ENCODE measurements at places on chromosomes 12 and 14.

DNA sequence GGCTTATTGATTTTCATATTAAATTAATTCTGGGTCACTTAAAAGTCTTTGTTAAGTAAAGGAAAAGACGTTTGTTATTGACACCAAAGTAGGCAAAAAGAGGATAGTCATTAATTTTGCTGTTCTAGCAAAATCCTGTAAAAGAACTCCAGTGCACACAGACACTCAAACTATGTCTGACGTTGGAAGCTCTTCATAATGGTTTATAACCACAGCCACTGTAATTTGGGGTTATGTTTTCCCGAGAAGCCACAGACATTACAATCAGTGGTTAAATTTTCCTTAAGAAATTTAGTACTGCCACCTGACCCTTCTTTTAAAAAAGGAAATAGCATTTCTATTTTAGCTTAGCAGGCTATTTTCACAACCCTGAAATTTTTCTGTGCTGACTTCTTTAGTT lies 267.5 kb downstream of the CCDC91 start:
- DNase-seq: no peak

GRCh38 chr12:112168561-112168971 lies 43.2 kb downstream of the TRAFD1 start:
- DNase-seq: no peak

GRCh38 chr12:42660968-42661937 lies 71.7 kb upstream of the PRICKLE1 start:
- no peak for DNase-seq

- DNase-seq: no peak
Measured at GRCh38 chr14:80055226-80055625, 156.1 kb downstream of the DIO2 start.

GRCh38 chr12:113889891-113890581 lies 76.1 kb downstream of the RBM19 start:
- no peak for DNase-seq

GRCh38 chr14:32171469-32171868 lies 30.4 kb upstream of the RNU6-7 start:
- DNase-seq: no peak

All from effector CD8-positive, alpha-beta T cell (primary cell).